ENCODE measurements at places on chromosomes 5 and 9.
A peak's percentile ranks its signal among the peaks of the same experiment; 100 is the strongest.

GRCh38 chr5:101955891-101956290 is 340.2 kb downstream of the SLCO4C1 start:
- DNase-seq: no peak

GRCh38 chr5:114419067-114419388 is 57.2 kb downstream of the KCNN2 start:
- no peak for DNase-seq

GRCh38 chr5:129216001-129216400 is 121.5 kb downstream of the ISOC1 start:
- DNase-seq: no peak

DNA sequence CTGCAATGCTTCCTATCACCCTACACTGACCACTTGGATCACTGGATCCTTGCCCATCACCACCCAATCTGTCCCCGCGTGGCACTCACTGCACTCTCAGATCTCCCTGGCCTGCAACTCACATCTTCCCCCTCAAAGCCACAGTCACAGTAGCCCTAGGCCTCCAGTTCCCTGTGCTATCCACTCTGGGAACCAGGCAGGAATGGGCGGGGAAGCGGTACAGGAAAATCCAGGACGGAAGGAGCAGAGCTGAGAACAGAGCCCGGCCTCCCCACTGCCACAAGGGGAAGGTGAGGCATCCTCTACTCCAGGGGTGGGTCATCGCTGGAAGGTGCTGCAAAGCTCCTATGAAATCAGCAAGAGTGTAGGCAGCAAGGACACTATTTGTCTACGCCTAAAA is 102.6 kb downstream of the ESM1 start:
- DNase-seq: no peak

GRCh38 chr9:35771534-35771933 is 17.5 kb upstream of the MSMP start:
- no peak for DNase-seq

DNA sequence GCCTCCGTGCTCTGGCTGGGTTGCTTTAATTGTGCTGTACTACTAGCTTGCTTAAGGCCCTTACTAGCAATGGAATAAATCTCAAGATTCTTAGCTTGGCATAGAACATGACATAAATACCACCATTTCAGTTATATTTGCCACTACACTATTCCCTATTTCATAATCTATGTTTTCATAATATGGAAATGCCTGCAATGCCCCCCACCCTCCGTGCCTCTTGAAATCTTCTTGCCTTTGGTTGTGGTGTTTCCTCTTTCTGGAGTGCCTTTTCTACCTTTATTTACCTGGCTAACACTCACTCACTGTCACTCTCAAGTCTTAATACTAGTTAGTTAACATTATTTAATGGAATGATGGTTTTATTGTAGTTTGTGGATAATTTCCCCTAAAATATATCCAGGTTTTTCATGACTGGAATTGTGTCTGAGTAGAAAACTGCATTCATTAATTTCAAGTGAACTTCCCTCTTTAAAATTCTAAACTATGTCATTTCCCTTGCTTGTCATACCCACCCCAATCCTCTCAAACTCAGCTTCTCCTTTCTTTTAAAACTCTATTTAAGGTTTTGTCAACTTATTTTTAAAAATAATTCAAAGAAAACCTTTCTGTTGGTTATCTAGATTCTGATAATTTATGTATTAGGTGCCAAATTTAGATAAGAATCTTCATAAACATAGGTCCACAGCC is 521.7 kb upstream of the DAB2 start:
- DNase-seq: no peak

DNA sequence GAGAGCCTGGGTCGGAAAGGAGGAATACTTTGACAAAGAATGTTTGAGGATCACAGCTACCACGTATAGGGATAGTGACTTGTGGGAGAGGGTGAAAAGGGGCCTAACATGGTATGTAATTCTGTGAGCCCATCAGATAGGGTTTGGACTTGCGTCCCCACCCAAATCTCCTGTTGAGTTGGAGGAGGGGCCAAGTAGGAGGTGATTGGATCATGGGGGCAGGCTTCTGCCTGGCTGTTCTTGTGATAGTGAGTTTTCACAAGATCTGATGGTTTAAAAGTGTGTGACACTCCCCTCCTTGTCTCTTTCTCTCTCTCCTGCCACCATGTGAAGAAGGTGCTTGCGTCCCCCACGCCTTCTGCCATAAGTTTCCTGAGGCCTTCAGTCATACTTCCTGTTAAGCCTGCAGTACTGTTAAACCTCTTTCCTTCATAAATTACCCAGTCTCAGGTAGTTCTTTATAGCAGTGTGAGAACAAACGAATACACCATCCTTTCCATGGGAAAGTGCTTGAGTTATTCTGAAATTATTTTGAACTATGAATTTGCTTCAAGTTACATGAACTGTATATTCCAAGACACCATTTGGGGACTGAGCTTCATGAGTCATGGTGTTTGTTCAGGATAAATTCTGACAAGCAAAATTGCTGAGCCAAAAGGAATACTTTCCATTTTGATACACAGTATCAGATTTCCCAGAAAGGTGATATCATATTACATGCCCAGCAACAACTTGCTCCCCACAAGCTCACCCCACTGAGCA is 68.8 kb upstream of the SSBP2 start:
- DNase-seq: no peak

DNA sequence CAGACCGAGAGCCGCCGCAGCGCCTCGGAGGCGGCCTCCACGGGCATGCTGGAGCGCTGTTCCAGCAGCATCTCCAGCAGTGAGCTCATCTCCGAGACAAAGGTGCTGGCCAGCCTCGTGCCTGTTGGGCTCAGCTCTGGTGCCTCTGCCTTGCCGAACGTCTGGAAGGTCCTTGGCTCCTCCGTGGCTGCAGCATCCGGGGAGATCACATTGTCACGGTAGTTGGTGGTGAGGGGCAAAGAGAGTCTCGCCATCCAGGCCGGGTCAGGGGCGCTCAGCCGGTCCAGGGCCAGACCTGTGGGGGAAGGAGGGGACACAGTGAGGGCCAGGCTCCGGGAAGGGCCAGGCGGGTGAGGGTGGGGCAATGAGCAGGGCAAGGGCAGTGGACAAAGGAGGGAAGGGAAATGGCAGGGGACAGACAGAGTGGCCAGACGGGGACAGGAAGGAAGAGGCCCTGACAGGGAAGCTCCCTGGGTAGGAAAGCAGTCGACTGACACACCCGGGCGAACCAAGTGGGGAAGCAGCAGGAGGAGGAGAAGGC is 12.4 kb downstream of the PCDH12 start:
- no peak for DNase-seq

DNA sequence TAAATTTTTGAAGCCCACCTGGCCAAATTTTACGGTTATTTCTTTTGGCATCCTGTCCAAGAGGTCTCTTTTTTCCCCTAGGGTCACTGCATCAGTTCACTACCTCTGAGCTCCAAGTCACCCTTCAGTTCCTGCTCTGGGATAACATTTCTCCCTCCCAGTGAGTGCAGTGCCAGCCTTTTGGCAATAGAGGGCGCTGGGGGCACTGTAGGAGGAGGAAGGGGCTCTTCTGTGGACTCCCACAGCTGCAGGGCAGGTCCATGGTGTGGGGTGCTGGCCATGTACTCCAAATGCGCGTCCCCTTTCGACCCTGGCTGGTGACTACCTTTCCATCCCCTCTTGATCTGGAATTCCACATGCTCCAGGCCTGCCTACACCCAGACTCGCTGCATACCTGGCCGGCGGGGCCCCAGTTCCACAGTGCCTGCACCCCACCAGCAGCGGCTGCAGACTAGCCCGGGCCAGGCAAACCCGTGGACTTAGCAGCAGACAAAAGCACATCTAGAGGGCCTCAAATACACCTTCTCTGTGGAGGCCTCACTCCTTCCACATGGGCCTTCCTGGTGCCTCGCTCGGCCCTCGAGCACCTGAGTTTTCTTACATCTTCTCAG is 20.3 kb upstream of the NINJ1 start:
- DNase-seq: no peak

DNA sequence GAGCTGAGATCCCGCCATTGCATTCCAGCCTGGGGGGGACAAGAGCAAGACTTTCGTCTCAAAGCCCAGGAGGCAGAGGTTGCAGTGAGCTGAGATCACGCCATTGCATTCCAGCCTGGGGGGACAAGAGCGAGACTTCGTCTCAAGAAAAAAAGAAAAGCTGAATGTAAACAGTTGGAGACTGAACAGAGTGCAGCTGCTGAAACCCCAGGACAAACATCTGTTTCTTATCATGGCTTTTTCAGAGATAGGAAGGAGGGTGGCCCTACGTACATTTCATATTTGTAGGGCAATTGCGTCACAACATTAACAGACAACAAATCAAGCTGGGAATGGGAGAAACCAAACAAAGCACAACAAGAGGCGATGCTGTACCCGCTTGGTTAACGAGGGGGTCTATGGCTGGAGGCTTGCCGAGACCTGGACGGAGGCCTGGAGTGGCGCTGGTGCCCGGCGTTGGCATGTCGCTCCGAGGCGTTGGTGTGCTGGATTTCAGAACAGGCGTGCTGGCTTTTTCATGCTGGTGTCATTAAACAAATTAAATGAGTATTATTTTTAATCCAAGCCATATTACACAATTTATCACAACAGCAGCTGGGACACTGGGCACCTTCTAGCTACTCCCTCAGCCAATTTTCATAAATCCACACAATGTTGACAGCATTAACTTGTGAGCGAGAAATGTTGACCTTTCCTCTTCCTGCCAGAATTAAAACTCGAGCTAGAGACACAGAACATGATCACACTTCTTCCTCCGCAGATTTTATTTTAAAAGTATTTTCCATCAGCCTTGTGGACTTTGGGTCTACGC is 76.1 kb downstream of the TLE1 start:
- DNase-seq: peak; percentile 83

GRCh38 chr9:89690334-89690912 is 85.6 kb downstream of the GADD45G start:
- DNase-seq: no peak

DNA sequence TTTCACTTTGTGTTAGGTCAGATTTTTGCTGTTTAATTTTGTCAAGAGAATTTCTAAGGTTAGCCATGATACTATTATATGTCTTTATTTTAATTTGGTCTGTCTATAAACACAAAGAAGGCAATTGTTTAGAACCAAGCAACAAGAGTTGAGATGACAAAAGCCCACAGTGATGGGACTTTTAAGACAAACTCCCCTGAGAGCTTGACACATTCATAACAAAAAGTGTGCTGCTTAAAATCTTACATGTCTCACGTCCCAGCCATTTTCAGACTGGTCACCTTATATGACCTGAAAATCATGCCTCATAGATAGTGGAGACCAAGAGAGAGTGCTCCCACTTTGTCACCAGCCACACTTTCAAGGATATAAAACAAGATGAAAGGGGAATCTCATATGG is 21.6 kb upstream of the NNT start:
- DNase-seq: no peak

- no peak for DNase-seq
Measured at GRCh38 chr5:6365977-6366590, 12.3 kb downstream of the MED10 start.

DNA sequence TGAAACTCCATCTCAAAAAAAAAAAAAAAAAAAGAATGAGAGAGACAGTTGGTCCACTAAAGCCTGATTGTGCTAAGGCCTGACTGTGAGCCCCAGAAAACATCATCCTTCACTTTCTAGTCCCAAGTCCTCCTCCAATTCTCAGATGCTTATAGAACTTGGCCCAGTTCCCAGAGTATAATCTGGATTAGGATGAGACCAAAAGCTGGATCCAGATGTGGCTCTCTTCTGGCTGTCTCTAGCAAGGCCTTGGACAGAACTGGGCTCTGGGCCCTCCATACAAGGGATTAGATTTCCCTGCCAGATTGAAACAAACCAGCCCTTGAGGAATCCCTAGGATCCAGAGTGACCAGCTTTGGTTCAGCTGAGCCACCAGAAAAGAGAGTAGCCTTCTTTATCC is 98.4 kb upstream of the ZNF366 start:
- DNase-seq: no peak

- no peak for DNase-seq
Measured at GRCh38 chr5:126129431-126129830, 293.8 kb upstream of the GRAMD2B start.

DNA sequence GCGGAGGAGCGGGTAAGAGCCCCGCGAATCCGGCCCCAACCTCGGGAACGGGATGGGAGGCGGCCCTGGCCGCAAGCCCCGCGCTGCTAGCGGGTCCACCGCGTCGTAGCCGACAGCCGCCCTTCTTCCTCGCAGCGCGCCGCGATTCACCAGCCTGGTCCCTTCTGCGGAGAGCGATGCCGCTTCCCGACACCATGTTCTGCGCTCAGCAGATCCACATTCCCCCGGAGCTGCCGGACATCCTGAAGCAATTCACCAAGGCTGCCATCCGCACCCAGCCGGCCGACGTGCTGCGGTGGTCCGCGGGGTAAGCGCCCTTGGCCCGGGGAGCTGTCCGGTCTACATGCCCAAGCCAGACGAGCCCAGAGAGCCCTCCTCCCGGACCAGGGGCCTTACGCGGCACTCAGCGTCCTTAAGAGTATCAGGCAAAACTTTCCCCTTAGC is 335 bp downstream of the ROPN1L start:
- no peak for DNase-seq

- no peak for DNase-seq
Measured at GRCh38 chr5:885529-885928, 7.1 kb downstream of the BRD9 start.

DNA sequence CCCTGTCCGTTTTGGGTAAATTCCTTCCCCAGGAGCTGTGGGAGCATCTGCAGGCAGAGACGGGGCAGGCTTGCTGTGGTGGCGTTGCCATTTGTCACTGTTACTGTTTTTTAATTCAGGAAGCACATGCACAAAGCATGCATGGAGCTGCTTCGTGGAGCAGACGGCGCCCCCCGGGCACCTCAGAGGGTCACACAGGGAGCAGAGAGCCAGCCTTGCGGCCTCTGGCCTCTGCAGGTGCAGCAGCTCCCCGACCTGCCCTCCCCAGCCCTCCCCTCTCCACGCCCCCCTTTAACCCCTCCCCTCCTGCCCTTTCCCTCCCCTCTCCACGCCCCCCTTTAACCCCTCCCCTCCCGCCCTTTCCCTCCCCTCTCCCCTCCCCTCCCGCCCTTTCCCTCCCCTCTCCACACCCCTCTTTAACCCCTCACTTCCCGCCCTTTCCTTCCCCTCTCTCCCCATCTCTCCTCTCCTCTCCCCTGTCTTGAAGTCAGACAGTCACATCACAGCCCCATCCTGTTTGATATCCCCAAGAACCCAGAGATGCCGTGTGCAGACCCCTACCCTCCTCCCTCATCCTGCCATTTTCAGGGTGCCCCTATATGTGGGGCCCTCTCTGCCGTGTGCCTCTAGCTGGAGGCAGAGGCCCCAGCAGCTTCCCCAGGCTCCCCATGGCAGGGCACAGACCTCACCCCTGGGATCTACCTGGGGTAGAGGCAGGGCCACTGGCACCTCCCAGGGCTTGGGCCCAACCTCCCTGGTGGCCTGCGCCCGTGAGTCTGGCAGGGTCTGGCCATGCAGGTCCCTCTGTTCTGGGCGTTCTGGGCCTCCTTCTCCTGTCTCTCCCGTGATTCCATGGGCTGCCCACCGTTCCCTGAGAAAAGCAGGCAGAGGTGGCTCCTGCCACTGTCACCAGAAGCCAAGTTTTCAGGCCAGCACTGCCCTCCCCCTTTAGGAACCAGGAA is 29.6 kb upstream of the UBAC1 start:
- no peak for DNase-seq

DNA sequence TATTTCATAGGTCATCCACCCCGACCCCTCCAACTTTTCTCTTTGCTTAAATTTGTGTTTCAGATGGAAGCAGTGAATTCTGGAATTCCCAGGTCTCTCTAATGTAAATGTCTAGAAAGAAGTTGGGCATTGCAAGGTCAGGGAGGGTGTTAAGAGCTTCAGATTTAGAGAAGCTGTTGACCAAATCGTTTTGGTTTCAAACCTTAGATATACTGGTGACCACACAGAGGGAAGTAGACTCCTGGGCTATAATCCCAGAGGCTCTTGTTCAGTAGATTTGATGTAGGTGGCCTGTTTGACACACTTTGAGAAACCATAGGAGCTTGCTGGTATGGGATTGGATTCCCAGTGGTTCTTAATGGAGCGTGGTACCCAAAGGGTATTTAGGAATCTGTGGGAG is 137.3 kb upstream of the KLF9 start:
- no peak for DNase-seq
